ENCODE measurements at places on chromosomes 2 and 18.

- DNase-seq: no peak
Observed at GRCh38 chr2:116724550-116724949, 1089.9 kb upstream of the DDX18 start.

- no peak for DNase-seq
Observed at GRCh38 chr2:83113953-83114352, 1345.1 kb downstream of the SUCLG1 start.

GRCh38 chr2:15300624-15301573 lies 260.2 kb downstream of the NBAS start:
- DNase-seq: no peak

- DNase-seq: no peak
Observed at GRCh38 chr2:238341536-238341935, 21.2 kb downstream of the TRAF3IP1 start.

GRCh38 chr2:150371044-150371818 lies 116.2 kb downstream of the RND3 start:
- no peak for DNase-seq

Measured in stimulated activated CD4-positive, alpha-beta T cell treated with anti-CD3 and anti-CD28 coated beads, Interleukin-1b, Interleukin-23, amount 100 ng/mL, for 24 hours (primary cell).